B cell (primary cell): ENCODE measurements at places on chromosomes 7 and 10. TPM values are rescaled to one million over a fixed set of nuclear protein-coding genes. Genes with fewer than 3 reads are reported as not detected.

DNA sequence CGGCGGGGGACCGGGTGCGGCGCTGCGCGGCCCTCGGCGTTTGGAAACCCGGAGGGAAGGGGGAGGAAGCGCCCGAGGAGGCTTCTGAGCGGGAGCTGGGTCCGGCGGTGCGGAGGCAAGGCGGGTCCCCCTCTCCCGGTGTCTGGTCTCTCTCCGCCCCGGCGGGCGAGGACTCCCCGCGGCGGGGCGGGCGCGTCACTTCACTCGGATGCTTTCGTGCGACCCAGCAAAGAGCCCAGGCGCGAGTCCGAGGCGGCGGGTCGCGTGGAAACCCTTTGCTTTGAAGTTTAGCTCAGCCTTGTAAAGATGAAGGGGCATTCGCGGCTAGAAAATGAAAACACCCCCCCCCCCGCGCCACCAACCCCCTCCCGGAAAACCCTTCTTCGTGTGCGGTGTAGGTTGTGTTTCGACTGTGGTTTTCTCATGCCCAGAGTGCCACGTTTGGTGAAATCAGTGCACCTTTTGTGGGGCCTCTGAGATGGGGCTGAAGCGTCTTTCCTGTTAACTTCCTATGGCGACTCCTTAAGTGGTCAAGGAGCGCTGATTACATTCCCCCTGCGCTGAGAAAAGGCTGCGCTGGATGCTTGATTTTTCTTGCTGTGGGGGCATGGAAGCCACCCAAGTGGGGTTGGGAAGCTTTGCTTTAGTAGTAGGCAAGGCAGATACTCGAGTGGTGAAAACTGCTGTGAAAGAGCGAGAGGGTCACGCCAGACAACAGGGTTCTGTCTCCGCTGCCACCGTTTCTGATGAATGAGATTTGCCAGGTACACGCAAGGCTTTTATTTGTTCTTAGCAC lies 876 bp downstream of the GNAI1 start:
- peak overlapping the region; percentile 52 for H3K4me3 ChIP-seq
- H3K27ac ChIP-seq: no peak overlapping the region
- DNase-seq: peak; percentile 19
- peaks cover 14% of the 10 kb centered on the region for H3K27me3 ChIP-seq

GRCh38 chr10:48577158-48577557 lies 27.7 kb downstream of the ARHGAP22 start:
- peaks cover 73% of the 10 kb centered on the region for H3K4me1 ChIP-seq
- H3K27me3 ChIP-seq: no peaks in the 10 kb centered on the region
- H3K4me3 ChIP-seq: no peak overlapping the region
- H3K27ac ChIP-seq: peak overlapping the region; percentile 94

DNA sequence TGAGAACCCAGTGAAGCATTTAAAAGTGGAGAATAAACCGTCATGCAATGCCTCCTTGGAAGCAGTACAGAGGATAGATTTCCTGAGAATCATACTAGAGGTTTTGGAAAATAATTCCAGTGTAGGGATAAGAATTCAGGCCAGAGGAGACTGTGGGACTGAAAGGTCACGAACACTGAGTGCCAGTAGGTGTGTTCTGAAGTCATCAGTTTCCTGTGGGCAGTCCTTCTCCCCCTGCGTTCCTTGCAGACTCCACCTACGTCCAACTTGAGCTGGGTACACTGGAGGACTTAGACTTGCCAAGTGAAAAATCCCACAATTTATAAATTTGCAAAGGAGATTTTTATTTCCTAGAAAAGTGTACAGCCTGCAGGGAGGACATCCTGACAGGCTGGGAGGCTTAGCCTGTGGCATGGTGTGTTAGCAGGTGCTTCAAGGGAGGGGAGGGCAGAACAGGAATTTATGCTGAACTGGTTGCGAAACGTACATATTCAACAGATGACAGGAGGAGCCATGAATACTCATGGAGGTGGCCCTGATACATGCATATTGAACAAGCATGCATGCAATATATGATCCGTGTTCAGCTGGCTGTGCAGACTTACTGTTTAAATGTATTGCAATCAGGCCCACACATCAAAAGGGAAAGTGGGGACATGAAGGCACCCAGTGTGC lies 72.9 kb upstream of the POM121L12 start:
- no peak for DNase-seq
- H3K4me1 ChIP-seq: no peaks in the 10 kb centered on the region
- H3K36me3 ChIP-seq: no peaks in the 10 kb centered on the region
- H3K27ac ChIP-seq: no peak overlapping the region
- H3K27me3 ChIP-seq: no peaks in the 10 kb centered on the region
- H3K4me3 ChIP-seq: no peak overlapping the region

DNA sequence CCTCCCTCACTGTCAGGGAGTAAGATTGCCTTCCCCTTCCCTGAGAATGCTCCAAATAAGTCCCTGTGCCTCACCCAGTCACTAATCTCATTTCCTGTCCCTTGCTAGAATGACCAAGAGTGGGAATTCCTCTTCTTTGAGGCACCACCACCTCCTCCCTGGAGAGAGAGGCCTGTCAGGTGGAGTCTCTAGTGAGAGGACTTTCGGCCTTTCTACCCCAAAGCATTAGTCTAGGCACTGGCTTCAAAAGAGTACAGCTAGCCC lies 145.0 kb downstream of the PTPN20 start:
- H3K36me3 ChIP-seq: no peaks in the 10 kb centered on the region
- DNase-seq: no peak
- no peak overlapping the region for H3K4me3 ChIP-seq
- H3K27me3 ChIP-seq: no peaks in the 10 kb centered on the region
- H3K27ac ChIP-seq: no peak overlapping the region

DNA sequence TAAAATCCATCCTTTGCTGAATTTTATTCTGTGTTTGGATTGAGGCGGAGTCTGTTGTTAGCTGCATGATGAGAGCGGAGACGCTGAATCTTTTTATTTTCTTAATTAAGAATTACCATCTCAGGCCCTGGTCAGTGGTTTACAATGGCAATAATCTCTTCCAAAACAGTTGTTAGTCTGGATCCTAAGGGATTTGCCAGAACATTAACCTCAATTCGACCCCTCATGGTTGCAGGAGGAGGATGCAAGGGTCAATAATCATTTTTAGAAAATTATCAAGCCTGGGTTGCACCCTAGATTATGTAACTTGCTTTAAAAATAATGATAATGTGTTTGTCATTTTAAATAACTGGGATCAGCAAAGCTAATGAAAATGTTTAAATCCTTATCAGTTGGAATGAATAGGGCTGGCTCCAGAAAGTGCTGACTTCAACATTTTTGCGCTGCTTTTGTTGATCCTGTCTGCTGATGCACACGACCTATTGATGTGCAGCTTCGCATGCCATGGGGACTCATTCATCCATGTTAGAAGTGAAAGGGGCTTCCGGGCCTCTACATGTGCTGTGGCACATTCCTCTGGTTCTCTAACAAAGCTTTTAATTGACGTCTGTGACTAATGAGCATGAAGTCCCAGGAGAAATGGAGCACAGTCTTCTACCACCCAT lies 80.7 kb upstream of the KIAA1217 start:
- no peak overlapping the region for H3K4me3 ChIP-seq
- H3K27me3 ChIP-seq: no peaks in the 10 kb centered on the region
- no peaks in the 10 kb centered on the region for H3K4me1 ChIP-seq
- H3K27ac ChIP-seq: no peak overlapping the region
- no peaks in the 10 kb centered on the region for H3K36me3 ChIP-seq

DNA sequence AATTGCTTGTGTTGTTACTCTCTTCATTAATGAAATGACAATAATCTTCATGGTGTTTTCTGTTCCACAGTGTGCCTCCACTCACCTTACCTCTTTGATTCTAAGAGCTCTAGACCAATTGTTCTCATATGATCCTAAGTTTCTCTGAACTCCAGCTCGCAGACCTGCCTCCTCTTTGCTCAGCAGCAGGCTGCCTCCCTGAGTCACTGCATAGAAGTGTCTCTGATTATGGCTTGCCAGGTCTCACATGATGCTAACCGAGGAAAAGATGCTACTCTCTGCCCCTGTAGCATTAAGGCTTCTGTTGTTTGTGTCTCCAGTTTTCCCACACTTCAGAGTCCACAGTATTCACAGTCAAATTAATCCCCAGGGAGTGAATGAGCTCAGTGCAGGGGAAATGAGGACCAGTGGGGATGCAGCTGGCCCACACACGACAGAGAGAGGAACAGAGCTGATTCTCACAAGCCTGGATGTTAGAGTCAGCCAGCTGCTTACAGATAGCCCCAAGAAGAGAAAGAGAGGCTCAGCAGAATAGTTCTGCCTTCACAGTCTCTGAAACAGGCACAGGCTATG lies 145.9 kb upstream of the EGR2 start:
- no peak for DNase-seq
- no peak overlapping the region for H3K27ac ChIP-seq
- no peaks in the 10 kb centered on the region for H3K27me3 ChIP-seq
- no peaks in the 10 kb centered on the region for H3K36me3 ChIP-seq
- H3K4me3 ChIP-seq: no peak overlapping the region

- H3K27ac ChIP-seq: no peak overlapping the region
- no peak overlapping the region for H3K4me3 ChIP-seq
- H3K27me3 ChIP-seq: no peaks in the 10 kb centered on the region
- DNase-seq: no peak
- H3K36me3 ChIP-seq: no peaks in the 10 kb centered on the region
These were observed 567.5 kb downstream of the POM121L12 start for GRCh38 chr7:53602817-53603418.

DNA sequence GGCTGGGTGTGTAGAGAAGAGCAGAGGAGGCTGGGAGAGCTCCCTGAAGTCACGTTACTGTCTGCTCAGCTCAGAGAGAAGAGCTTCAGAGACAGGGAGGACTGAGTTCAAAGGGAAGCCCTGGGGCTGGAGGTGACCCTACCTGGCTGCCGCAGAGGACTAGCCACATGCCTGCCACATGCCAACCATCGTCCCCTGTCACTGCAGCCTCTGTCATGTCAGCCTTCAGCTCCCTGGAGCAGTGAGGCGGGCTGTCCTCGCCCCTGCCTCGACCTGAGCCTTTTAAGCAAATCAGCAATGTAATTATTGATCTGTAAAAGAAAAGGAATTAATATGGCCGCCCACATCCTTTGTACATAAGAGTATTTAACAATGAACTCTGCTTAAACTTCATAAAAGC lies 89.3 kb upstream of the RET start:
- H3K36me3 ChIP-seq: no peaks in the 10 kb centered on the region
- H3K4me3 ChIP-seq: no peak overlapping the region
- DNase-seq: no peak
- H3K4me1 ChIP-seq: no peaks in the 10 kb centered on the region

Gene STAM
- 31.6 and 35.1 TPM in 2 replicates for total RNA-seq

DNA sequence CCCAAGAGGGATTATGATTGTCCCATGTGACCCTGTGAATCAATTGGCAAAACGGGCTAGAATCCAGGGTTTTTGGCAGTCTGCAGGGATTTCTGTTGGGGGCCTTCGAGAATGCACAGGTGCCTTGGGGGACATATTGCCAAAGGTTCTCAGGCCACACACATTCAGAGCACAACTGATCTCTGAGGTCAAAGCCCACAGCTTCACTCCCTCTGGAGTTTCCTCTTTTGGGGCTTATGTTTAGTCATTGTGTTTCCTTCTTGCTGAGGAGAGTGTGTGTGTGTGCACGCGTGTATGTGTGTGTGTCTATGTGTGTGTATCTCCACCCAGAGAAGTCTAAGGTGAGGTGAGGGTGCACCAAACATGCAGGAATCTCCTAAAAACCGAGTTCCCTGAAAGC lies 8.8 kb downstream of the PPIF start:
- H3K36me3 ChIP-seq: no peaks in the 10 kb centered on the region
- no peak for DNase-seq
- H3K27me3 ChIP-seq: no peaks in the 10 kb centered on the region
- H3K4me3 ChIP-seq: no peak overlapping the region

GRCh38 chr7:49398236-49398635 lies 375.2 kb upstream of the VWC2 start:
- no peak for DNase-seq
- H3K4me3 ChIP-seq: no peak overlapping the region
- no peak overlapping the region for H3K27ac ChIP-seq
- H3K36me3 ChIP-seq: no peaks in the 10 kb centered on the region
- no peaks in the 10 kb centered on the region for H3K4me1 ChIP-seq

DNA sequence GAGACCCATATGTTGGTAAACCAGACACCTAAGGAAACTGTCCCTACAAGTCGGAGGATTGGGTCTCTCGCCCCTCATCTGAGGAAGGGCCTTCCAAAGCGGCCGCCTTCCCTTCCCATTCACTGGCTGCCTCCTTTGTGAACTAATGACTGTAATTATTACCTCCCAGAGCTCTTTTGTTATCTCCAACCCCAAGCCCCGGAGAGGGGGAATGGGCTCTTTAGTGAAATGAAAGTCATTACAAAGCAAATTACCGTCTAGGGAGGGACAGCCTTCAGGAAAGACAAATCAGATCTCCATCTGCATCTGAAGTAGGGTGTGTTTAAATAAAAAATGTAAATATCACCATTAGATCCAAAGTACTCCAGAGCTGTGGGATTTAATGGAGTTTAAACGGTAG lies 2.6 kb upstream of the GAD2 start:
- H3K36me3 ChIP-seq: no peaks in the 10 kb centered on the region
- no peak for DNase-seq
- H3K27ac ChIP-seq: no peak overlapping the region
- H3K27me3 ChIP-seq: peaks cover 82% of the 10 kb centered on the region
- peaks cover 48% of the 10 kb centered on the region for H3K4me1 ChIP-seq
- H3K4me3 ChIP-seq: no peak overlapping the region

DNA sequence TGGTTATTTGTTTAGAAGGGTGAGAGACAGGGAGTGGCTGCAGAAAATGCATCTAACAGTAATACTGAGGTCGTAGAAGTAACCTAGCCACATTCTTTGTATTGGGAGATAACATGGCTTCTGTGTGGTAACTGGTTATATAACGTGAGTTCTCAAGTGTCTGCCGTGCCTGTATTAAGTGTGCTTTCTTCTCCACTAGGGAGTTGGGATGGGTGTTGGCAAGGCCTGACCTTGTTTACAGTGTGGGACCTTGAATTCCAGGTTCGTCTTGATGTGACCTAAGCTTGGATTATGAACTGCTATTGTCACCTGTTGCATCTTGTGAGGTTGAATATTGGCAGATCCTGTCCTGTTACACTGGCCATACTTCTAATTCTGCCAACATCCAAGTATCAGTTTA lies 145.3 kb upstream of the NAMPT start:
- no peak overlapping the region for H3K27ac ChIP-seq
- DNase-seq: no peak
- no peaks in the 10 kb centered on the region for H3K36me3 ChIP-seq
- no peaks in the 10 kb centered on the region for H3K27me3 ChIP-seq
- peaks cover 5% of the 10 kb centered on the region for H3K4me1 ChIP-seq
- H3K4me3 ChIP-seq: no peak overlapping the region

GRCh38 chr10:18620856-18621255 lies 30.5 kb downstream of the NSUN6 start:
- H3K4me1 ChIP-seq: no peaks in the 10 kb centered on the region
- DNase-seq: no peak
- no peak overlapping the region for H3K27ac ChIP-seq
- H3K4me3 ChIP-seq: no peak overlapping the region
- H3K36me3 ChIP-seq: peaks cover 2% of the 10 kb centered on the region

Gene CDC14C
- total RNA-seq: not detected in 2 replicates

- no peaks in the 10 kb centered on the region for H3K27me3 ChIP-seq
- no peak overlapping the region for H3K4me3 ChIP-seq
- H3K36me3 ChIP-seq: no peaks in the 10 kb centered on the region
- DNase-seq: no peak
- no peak overlapping the region for H3K27ac ChIP-seq
- peaks cover 21% of the 10 kb centered on the region for H3K4me1 ChIP-seq
These were observed 332.6 kb upstream of the KLF6 start for GRCh38 chr10:4117604-4118003.
